ENCODE measurements at places on chromosomes 1 and 21.

- no peak for DNase-seq
These were observed 167.5 kb downstream of the ZNF281 start for GRCh38 chr1:200242110-200243041.

GRCh38 chr1:162094271-162094670 lies 24.8 kb downstream of the NOS1AP start:
- no peak for DNase-seq

- DNase-seq: no peak
These were observed 14.0 kb upstream of the SLC9C2 start for GRCh38 chr1:173616859-173617258.

- DNase-seq: no peak
These were observed 94.0 kb downstream of the ST6GALNAC5 start for GRCh38 chr1:76961181-76961819.

DNA sequence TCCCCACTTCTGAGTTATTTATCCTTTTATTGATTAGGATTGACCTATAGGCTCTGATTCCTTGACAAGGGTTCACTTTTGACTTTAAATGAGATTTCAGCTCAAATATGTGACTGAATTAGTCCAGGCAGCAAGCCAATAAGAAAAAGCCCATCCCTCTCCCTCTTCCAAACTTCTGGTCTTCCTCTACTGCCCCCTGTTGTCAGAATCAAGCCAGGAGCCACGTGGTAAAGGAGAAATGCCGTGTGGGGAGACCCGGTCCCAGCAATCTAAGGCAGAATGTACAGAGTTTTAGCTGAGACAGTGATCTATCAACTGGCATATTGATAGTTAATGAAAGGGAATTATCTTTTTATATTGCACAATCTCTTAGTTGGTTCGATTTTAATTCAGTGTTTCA lies 5.2 kb downstream of the ADAMTS5 start:
- DNase-seq: no peak

GRCh38 chr1:107142666-107143065 lies 1.8 kb downstream of the NTNG1 start:
- no peak for DNase-seq

DNA sequence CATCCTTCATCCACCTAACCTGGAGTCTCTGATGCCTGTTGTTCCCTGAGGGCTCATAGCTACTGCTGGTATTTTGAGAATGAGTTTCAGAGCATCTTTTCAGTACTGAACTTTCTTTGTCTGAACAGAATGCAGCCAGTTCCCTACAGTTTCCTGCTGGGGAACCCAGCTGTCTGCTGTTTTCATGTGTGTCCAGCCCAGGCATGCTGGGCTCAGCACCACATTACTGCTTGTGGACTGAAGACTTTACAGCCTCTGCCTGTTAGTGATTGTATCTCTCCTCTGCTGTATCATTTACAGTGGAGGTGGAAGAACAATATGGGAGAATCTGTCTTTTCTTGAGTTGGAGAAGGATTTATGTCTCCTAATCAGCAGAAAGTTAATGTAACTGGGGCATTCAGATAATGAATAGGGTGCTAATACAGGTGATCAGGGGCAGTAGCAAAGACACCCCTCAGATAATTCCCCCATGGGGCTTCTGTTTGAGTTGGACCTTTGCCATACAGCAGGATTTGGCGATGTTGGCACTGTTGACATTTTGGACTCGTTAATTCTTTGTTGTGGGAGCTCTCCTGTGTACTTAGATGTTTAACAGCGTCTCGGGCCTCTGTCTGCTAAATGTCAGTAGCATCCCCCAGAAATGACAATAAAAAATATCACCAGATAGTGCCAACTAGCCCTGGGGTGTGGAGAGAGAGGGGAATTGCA lies 207.7 kb downstream of the HHAT start:
- DNase-seq: no peak

GRCh38 chr1:6253380-6253779 lies 7.5 kb downstream of the GPR153 start:
- DNase-seq: no peak

DNA sequence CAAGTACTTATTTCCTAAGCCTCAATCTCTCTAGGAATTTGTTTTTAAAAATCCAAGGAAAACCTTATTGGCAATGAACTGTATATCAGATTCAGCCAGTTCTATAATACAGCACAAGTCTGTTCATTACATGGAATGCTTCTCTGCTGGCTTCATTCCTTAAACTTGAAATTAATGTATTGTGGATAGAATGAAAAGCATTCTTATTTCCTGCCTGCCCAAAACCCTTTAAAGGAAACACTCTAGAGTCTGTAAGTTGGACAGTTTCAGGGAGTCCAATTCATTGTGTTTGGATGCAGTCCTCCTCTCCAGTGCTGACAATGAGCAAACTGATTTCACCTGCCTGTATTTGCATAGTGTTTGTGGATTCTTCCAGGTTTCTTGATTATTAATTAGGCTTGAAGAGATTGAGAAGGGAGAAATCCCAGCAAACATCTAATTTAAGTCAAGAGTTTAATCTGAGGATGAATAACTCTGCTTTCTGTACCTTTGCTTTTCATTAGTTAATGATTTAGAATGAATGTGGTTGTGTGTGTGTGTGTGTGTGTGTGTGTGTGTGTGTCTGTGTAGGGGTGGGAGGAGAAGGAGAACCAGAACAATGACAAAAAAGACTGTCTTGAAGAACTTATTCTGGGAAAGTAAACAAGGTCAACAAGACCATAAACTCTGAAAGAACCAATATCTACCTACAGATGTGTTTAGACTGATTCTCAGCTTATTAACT lies 61.2 kb downstream of the CACHD1 start:
- no peak for DNase-seq

- DNase-seq: no peak
These were observed 914 bp upstream of the ADGRB2 start for GRCh38 chr1:31765041-31765467.

GRCh38 chr1:212040629-212041412 lies 5.3 kb downstream of the DTL start:
- no peak for DNase-seq

GRCh38 chr1:47230692-47231300 lies 1.2 kb downstream of the TAL1 start:
- no peak for DNase-seq

- no peak for DNase-seq
These were observed 13.3 kb downstream of the SLC66A1 start for GRCh38 chr1:19325368-19325957.

DNA sequence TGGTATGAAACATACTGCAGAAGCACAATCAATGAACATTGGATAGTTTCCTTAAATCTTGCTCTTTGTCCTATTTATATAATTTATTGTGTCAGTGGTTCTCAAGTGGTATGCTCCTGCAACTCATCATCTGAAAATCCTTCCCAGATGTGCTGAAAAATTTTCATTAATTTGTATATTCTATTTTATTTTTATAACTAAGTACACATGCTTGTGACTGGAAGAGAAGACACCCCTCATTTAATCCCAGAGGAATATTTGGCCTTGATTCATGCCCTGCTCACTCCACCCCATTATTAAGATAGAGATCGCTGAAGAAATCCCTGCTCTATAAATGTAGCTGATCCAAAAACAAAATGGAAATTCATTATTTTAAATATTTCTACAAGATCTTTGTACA lies 870.5 kb upstream of the CXADR start:
- DNase-seq: no peak

DNA sequence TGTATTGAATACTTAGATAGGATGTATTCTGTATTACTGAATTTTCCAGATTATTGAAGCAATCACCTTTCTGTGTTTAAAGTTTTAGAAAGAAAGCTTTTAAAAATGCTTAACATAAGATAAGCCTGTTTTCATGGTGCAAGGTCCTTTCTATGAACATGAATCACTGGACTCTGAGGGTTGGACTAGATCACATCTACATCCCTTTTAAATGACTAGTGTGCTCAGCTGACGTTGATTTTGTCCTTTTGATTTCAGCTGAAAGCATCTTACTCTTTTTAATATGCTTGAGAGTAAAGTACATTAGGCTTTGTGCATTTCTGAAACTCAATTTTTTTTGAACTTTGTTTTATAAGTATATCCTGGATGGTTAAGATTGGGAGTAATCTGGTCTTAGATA lies 16.2 kb downstream of the MIER1 start:
- no peak for DNase-seq

GRCh38 chr1:237390823-237391222 lies 348.8 kb downstream of the RYR2 start:
- no peak for DNase-seq

- DNase-seq: no peak
These were observed 54.9 kb upstream of the DIPK1A start for GRCh38 chr1:93016171-93016570.

DNA sequence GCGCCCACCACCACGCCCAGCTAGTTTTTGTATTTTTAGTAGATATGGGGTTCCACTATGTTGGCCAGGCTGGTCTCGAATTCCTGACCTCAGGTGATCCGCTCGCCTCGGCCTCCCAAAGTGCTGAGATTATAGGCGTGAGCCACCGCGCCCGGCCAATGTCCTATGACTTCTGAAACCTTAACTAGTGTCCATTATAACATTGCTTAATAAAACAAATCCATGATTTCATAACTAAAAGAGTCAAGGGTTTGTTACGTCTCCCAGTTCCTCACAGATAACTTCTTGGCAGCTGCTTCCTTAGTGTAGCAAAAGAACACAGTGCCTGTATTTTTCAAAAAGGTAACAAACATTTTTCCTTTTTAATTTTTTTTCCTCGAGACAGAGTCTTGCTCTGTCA lies 53.6 kb downstream of the FBXO42 start:
- DNase-seq: no peak

- DNase-seq: no peak
These were observed 16.5 kb downstream of the TTC34 start for GRCh38 chr1:2784854-2785630.

DNA sequence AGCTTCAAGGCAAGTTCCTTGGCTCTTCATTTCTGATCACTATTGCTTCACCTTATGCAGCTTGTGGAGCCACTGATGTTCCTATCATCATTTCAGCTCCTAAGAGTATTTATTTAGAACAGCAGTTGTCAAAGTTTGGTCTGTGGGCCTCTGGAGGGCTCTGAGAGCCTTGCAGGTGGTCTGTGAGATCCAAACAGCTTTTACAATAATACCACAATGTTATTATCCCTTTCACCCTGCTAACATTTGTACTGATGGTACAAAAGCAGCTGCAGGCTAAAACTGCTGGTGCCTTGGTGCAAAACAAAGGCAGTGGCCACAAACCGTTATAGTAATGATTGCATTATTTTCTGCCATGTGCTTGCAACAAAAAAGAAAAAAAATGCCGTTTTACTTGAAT lies 33.8 kb downstream of the PATJ start:
- no peak for DNase-seq

GRCh38 chr1:204782118-204782700 lies 88.5 kb upstream of the NFASC start:
- no peak for DNase-seq

GRCh38 chr21:35681946-35682345 lies 378.4 kb downstream of the SETD4 start:
- DNase-seq: no peak

- DNase-seq: no peak
These were observed 42.0 kb upstream of the RIPK4 start for GRCh38 chr21:41808846-41809245.

- DNase-seq: no peak
These were observed 64.9 kb downstream of the KIFAP3 start for GRCh38 chr1:170009551-170009950.

DNA sequence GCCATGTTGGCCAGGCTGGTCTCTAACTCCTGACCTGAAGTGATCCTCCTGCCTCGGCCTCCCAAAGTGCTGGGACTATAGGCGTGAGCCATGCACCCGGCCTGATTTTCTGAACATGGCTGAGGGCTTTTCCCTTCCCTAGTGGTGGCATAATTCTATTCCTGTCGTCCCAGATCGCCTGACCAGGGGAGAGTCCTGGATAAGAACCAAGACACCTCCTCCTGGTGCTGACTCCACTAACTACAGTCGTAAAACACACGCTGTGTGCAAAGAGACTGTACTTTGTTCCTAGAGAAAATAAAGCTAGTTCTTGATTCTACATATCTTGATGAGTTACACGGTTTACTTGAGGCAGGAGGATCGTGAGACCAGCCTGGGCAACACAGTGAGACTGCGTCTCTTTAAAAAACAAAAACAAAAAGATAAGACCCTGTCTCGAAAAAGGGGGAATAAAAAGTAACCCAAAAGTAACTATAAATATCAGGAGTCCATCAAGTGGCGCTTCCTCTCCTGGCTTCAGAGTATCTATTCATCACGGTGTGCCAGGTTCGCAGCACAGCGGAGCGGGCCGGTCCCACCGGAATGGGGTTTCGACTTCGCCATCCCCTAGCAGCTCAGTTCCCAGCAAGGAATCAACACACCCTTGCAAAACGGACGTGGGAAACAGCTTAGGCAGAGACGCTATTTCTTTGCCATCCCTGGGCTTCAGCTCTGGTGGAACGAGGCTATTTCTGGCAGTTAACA lies 973 bp downstream of the SDF4 start:
- DNase-seq: no peak

DNA sequence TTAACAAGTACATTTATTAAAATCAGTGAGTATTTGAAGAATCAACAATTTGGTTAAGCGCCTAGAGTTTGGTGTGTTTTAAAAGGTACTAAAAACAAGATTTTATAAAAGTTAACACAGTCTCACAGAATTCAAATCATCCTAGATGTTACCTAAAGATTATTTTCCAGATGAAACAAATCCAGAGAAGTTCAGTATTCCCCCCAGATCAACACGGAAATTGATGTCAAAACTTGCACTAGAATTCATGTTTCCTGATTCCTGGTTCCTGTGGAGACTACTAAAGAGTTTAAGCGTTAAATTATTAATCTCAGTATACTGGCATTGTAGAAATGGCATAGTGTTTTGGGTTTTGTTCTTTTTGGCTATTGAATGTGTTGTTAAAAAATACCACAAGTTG lies 1.4 kb downstream of the PTBP2 start:
- DNase-seq: no peak

- DNase-seq: no peak
These were observed 15.7 kb downstream of the ABCD3 start for GRCh38 chr1:94433866-94434265.

DNA sequence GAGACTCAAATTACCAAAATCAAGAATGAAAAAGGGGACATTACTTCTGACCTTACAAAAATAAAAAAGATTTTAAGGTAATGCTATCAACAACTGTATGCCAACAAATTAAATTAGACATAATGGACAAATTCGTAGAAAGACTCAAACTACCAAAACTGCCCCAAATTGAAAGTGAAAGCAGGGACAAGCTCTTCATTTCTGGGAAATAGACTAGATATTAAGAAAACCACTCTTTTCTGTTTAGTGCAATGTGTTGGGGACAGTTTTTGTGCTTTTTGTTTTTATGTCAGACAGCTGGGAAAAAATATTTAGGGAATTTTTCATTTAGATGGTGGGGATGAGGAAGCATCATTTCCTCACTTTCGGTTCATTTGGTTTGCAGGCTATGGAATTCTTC lies 4.9 kb upstream of the GBP1 start:
- DNase-seq: no peak

GRCh38 chr1:29966526-29967045 lies 730.3 kb downstream of the PTPRU start:
- no peak for DNase-seq

- no peak for DNase-seq
These were observed at the start of gene STYXL2 for GRCh38 chr1:167093846-167094516. STYXL2 (plus strand) TSS chr1:167094075; CDS start chr1:167094850, 775 bp downstream.

GRCh38 chr1:61978796-61979195 lies 215.9 kb upstream of the L1TD1 start:
- DNase-seq: no peak

Measured in NCI-H1048 (cell line).